ENCODE measurements at places on chromosomes 3 and 15.

DNA sequence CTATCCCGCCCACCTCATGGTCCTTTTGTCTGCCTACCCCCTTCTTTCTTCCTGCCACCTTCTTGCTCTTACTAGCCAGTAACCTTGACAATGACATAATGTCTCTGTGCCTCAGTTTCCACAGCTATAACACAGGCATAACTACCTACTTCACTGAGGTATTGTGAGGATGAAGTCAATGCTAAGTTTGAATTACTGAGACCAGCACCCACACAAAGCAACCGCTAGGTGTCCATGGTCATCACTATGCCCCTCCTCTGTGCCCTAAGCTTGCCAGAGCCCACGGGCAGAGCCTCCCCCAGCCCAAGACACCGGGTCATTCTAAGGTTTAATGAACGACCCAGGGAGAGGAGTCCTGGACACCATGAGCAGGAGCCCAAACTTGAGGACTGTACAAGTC, 101.6 kb downstream of the OXNAD1 start:
- no peak for DNase-seq

DNA sequence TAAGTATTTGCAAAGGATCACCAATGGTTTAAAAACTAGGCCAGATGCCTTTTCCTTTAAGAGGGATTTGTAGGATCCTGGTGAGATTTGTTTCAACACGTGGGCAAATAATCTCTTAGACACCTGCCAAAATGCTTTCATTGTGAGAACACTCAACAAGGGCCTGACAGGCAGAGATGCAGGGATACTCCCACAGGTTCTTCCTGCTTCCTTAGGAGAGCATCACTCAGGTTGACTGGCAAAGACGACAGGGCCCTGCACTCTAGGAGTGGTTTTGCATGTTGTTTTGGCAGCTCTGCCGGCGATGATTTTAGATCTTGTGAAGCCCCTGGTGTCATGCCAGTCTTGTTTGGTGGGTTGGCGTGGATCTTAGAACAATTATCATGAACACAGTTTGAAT, 184.5 kb downstream of the NR1D2 start:
- no peak for DNase-seq

- DNase-seq = no peak
Measured at GRCh38 chr3:53708001-53708621, 138.1 kb downstream of the CHDH start.

- DNase-seq = no peak
Measured at GRCh38 chr15:65792988-65793817, 1.1 kb upstream of the DENND4A start.

DNA sequence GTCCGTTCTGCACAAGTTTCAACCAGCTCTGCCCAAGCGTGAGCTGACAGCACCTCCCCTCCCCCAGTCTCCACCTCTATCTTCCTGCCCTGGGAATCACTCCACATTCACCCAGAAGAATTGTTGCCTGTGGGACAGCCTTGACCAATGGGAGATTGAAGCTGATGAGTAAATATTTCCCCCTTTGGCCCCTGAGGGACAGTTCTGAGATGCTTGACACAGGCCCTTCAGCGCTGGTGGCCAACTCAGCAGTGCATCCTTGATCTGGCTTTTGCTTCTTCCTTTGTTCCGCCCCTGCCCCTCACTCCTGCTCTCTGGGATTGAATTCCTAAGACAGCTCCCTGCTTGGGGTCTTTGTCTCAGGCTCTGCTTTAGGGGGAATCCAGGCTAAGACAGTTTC, 13.1 kb upstream of the SKIC8 start:
- no peak for DNase-seq

- DNase-seq = no peak
Measured at GRCh38 chr3:176286476-176287085, 910.7 kb downstream of the TBL1XR1 start.

DNA sequence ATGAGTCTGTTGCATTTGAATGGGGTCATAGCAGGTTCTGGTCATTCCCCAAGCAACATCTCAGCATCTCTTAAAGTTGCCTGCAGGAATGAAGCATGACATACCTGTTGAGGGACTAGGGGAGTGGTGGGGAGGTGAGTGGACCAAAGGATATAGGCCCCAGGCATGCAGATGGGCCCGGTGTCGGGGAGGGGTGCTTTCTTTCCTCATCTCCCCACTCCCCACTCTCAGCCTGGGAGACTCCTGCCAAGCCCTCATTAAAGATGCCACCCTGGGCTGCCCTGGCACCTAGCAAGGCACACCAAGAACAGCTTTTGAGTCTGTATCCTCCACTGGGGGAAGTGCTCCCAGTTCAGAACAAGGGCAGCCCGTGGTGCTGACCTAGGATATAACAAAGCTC, 54.2 kb downstream of the GRIP2 start:
- DNase-seq = no peak
